Stimulated activated naive CD4-positive, alpha-beta T cell treated with Interleukin-2 at 50 U/mL for 16 hours (primary cell): ENCODE measurements at places on chromosomes 7 and 10.
A peak's percentile ranks its signal among the peaks of the same experiment; 100 is the strongest.

GRCh38 chr7:150420987-150421674 lies 29.3 kb upstream of the GIMAP8 start:
- peak; percentile 77 for DNase-seq

GRCh38 chr7:102120666-102121195 lies 165.9 kb upstream of the SH2B2 start:
- no peak for DNase-seq

DNA sequence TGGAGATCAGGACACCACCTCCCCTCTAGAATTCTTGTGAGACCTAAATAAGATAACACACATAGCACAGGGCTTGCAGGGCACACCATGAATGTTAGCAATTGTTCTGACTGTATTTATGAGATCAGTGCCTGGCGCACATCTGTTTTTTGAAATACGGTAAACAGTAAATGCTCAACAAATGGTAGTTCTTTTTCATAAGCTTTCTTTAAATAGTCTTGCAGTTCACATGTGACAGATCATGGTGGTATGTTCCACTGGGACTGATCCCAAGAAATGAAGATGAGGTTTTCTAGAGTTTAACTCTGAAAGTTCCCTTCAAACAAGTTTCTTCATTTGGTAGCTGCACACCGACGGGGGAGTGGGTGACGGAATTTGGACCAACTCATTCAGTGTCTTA lies 34.8 kb downstream of the CREB5 start:
- no peak for DNase-seq

DNA sequence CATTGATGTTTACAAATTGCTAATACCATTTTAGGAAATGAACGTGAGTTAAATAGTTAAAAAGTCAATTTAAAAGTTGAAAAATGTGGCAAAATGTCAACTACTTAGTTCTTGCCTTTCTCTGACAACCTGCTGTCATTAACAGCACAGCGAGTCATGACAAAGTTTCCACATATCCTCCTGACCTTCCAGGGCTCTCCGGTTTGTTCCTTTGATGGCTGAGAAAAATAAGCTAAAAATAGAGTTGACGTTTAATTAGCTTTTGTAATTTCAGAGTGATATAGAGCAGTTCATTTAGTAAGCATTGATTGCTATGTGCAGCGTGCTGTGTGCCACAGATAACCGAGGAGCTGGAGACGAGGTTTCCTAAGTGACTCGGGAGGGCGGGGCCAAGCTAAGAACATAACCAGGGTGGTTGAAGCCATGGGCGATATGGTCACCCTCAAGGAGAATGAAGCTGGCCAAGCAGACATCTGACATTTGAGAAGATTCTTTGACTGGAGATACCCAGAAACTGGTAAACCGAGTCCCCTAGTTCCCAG lies 47.9 kb downstream of the OGDH start:
- no peak for DNase-seq

DNA sequence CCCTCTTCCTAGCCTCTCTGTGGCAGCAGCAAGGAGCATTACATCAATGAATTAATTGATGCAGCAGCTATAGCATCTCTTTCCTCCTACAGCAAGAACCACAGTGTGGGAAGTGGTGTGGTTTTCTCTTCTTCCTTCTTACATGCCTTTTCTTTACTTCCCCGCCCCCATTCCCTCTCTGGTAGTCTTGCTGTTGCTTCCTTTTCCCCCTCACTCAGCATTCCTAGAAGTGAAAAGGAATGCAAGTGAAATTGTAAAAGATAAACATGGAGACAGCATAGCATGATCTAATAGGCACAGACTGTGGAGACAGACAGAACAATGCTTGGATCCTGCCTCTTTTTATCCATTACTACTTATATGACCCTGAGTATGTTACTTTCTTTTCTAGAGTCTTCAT lies 370.5 kb upstream of the BMPER start:
- DNase-seq, result no peak

GRCh38 chr7:104963991-104964385 lies 50.0 kb upstream of the KMT2E start:
- DNase-seq, result no peak

DNA sequence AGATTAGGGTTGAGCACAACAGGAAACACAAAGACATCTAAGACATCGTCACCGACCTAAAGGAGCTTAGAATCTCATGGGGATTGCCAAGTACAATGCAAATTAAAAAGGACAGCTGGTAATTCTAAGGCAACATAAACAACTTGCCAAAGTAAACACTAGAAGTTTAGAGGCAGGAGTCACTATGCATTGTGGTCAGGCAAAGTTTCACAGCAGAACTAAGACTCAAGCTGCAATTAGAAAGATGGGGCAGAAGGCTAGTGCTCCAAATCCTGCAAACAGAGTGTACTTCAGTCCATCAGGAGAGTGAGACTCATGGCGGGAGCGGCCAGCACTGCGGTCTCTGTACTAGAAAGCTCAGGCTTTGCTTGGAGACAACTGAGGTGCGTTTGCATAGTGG lies 52.7 kb downstream of the HIPK2 start:
- no peak for DNase-seq

DNA sequence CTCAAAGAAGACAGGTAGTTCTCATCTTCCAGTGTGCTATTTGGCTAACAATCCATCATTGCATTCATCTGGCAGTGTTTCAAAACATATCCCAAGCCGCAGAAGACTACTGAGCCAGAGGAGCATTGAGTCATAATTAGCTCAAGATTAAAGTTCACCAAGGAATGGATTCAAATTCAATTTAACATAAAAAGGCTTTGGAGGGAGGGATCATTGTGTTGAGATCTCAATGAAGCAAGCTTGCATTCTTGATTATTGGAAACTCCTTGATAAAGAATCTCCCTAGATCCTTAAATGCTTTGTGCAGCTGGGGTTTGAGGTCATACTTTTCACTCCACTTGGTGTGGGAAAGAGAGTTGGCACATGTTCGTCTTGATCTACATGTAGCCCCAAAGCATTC lies 142.8 kb upstream of the SEMA3A start:
- DNase-seq, result no peak

DNA sequence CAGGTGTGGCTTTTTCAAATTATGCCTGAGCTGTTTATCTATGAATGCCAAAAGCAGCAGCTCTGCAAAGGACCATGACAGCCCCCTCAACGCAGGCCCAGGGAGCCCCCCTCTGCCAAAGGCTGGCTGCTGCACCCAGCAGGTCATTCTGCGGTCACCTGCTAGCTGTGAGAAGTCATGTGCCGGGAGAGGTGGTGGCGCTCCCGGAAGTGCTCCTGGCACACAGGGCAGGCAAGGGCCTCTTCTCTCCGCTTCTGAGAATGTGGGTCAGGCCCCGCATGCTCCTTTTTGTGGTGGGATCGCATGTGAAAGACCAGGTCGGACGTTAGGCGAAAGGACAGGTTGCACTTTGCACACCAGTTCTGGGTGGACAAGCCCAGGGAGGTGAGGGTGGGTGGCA lies 16.4 kb downstream of the ZNF488 start:
- DNase-seq, result no peak

DNA sequence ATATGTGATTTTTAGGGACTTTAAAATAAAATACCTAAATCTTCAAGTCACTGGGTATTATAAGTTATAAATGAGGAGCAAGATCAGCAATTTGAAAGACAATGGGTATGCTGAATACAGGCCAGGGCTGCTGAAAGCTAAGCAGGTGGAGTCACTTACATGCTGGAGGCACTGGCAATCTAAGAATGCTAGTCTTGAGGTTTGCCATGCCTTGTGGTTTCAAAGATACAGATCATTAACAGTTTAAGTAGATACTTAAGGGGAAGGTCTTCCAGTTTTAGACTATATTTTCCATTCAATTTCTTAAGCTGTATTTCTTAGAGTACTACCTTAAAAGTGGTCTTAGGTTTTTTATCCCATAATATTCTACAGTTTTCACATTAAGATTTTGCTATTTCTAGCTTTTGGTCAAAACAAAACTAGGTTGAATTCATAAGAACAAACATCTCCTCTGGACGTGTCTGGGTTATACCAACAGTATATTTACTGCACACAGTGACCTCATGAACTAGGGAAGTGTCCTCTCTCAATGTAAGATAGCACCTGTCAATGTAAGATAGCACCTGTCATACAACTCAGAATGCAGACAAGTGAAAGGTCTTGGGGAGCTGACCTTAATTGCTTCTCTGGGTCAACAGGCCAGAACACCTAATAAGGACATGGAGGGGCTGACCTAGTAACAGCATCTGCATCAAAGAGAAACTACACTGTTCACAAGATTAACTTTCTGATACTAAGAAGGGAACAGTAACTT lies 2.0 kb downstream of the SRI start:
- no peak for DNase-seq

DNA sequence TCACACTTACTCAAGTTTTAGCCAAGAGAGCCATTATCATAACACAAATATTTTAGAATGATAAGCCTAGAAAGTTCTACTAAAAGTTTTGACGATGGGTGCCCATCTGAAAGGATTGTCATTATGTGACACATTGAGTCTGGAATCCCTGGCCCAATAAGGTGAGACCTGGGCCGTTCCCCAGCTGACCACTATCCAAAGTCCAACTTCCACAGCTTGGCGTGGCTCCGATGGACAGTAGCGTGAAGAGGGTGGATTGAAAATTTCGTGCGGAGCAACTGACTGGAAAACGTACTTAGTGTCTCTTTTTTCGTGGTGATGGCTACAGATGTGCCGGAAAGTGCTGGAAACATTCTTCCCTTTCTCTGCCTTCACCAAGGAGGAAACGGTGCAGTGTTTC lies 439.0 kb upstream of the ZMIZ1 start:
- no peak for DNase-seq

- no peak for DNase-seq
These were observed 11.3 kb upstream of the TOMM7 start for GRCh38 chr7:22833957-22834356.

DNA sequence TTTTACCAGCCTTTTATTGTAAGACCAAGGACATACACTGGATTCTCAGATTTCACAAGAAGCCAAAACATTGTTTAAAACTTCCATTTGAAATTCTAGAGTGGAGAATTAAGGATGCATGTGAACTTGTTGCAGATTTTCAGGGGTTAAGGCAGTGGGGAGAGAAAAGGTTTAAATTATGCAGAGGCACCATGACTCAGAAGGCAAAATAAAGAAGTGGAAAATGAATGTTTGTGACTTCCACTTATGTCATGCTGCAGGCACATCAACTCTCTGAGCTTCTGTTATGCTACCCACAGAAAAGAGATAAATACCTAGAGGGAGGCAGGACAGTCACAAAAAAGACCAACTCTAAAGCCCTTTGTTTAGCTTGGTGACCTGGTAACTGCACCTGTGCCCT lies 84.4 kb upstream of the BET1 start:
- DNase-seq, result no peak

GRCh38 chr10:122780391-122780790 lies 65.3 kb downstream of the CUZD1 start:
- DNase-seq, result no peak

DNA sequence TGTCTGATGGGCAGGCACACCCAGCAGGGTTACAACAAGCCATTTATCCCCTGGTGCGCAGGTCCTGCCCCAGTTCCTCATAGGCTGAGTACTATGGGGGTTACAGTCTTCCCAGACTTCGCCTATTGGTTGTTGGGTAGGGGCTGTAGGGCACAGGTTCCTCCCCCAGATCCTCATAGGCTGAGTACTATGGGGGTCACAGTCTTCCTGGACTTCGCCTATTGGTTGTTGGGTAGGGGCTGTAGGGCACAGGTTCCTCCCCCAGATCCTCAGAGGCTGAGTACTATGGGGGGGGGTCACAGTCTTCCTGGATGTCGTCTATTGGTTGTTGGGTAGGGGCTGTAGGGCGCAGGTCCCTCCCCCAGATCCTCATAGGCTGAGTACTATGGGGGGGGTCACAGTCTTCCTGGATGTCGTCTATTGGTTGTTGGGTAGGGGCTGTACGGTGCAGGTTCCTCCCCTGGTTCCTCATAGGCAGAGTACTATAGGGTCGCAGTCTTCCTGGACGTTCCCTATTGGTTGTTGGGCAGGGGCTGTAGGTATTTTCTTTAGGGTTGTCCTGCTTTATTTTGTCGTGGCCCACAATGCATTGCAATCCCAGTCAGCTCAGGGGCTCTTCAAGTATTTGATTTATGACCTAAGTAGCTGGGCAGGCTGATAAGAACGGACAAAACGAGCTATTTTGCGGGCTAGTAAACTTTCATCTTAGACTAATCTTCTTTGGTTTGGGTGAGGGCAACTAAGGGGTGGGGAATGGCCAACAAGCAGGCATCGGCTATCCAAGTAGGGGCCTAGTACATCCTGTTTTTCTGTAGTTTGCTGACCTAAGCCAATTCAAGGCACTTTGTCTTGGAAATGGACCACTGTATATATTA lies 3.4 kb downstream of the LRRC27 start:
- DNase-seq, result no peak

GRCh38 chr10:20748551-20748950 lies 148.6 kb downstream of the NEBL start:
- DNase-seq, result no peak

GRCh38 chr7:123569352-123570010 lies 11.9 kb upstream of the NDUFA5 start:
- DNase-seq, result no peak

GRCh38 chr7:69363136-69363535 lies 235.1 kb upstream of the AUTS2 start:
- DNase-seq, result no peak

- DNase-seq, result no peak
These were observed 87.5 kb downstream of the UBE2H start for GRCh38 chr7:129865093-129865924.

GRCh38 chr10:127736222-127736914 lies 617 bp upstream of the FOXI2 start:
- DNase-seq, result no peak

DNA sequence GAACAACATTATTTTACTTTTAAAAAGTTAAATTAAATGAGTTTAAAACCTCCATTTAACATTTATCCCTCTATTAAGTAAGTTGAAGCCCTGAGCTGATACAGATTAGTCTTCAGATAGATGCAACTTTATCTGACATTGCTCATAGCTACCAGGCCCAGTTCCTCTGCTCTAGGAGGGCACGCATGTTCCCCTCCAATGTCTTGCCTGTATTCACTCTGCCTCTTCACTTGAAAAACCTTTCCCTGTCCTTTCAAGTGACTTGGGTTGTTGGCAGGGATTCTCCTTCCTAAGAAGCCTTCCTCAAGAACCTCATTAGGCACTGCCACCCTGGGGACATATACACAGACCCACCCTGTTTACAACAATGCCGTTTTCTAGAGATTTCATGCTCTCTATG lies 270.4 kb downstream of the RELN start:
- DNase-seq, result no peak

GRCh38 chr10:14478604-14479003 lies 147.9 kb upstream of the FRMD4A start:
- no peak for DNase-seq

GRCh38 chr10:43205681-43206390 lies 61.0 kb downstream of the RASGEF1A start:
- no peak for DNase-seq

DNA sequence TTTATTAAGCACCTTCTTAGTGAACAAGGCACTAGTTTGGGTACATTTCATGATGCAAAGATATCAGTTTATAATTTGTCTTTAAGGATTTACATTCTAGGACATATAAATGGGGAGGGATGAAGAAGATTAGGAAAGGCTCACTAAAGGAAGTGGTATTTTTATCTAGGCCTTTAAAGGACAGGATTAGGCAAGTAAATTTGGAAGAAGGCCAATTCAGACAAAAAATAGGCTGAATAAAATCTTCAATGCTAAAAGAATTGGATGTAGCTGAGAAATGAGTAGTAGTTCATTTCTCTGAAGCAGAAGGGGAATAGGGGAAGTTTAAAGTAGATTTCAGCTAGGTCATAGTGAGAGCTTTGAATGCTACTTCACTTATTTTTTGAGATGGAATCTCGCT lies 4.8 kb upstream of the FAM24B start:
- DNase-seq, result no peak

- no peak for DNase-seq
These were observed 66.9 kb downstream of the SEMA3C start for GRCh38 chr7:80851896-80852476.

- DNase-seq, result no peak
These were observed 122.6 kb downstream of the HBP1 start for GRCh38 chr7:107291434-107291833.
